Glomerular endothelial cell (primary cell): ENCODE measurements at places on chromosomes 1 and 21. TPM values are rescaled to one million over a fixed set of nuclear protein-coding genes. Genes with fewer than 3 reads are reported as not detected.
A peak's percentile ranks its signal among the peaks of the same experiment; 100 is the strongest.

HJV gene
- not detected in 2 replicates for total RNA-seq

CHI3L1 gene
- 0.12 and 0.48 TPM in 2 replicates for total RNA-seq

PPFIA4 gene
- 0.29 and 6.8 TPM in 2 replicates for total RNA-seq

CHI3L2 gene
- not detected in 2 replicates for total RNA-seq

PI4KB gene
- 48.5 and 56.1 TPM in 2 replicates for total RNA-seq

- DNase-seq: no peak
These were observed 3.6 kb downstream of the KRTCAP2 start for GRCh38 chr1:155169541-155169940.

DNA sequence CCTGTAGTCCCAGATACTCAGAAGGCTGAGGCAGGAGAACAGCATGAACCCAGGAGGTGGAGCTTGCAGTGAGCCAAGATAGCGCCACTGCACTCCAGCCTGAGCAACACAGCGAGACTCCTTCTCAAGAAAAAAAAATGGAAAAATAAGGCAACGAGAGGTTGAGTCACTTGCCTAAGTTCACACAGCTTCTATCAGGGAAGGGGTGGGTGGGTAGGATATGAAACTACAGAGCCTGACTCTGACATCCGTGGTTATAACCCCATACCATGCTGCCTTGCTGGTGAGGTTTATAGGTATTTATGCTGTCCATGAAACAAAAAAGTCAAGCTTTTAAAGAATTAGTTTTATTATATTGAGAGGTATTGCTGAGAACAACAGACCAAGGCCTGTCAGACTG lies 61.5 kb upstream of the RAB4A start:
- no peak for DNase-seq

DNA sequence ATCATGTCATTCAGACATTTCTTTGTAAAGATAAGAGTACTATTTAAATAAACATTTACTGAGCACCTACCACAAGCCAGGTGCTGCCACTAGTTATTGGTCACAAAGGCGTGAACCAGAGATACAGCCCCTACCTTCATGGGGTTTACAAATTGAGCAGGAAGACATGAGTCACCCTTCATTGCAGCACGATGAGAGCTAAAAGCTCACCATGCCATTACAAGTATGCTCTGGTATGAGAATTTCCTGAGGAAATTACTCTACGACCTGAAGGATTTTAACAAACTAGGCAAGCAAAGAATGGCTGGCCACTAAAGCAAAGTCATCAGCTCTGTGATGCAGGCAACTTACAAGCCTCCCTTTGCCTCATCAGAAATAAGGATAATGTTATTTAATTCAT lies 346.8 kb downstream of the BRINP2 start:
- peak; percentile 16 for DNase-seq

GRCh38 chr1:61482170-61482734 lies 242.7 kb downstream of the TM2D1 start:
- no peak for DNase-seq

DNA sequence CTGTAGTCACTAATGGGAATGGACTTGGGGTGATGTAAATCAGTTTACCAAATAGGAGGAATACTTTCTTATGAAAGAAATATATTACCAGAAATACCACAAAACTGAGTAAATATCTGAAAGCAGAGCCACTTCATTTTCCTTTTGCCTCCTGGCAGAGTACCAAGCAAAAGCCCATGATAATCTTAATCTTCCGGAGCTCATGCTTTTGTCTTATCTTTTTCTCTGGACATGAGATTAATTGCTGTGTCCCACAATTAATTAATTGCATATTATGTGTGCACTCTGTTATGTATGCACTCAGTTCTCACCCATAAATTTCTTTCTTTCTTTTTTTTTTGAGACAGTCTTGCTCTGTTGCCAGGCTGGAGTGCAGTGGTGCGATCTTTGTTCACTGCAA lies 94.1 kb upstream of the PDE4B start:
- DNase-seq: no peak

GRCh38 chr21:16588433-16588860 lies 858.7 kb downstream of the USP25 start:
- no peak for DNase-seq

GRCh38 chr1:67159233-67159632 lies 7.0 kb upstream of the IL23R start:
- no peak for DNase-seq

DNA sequence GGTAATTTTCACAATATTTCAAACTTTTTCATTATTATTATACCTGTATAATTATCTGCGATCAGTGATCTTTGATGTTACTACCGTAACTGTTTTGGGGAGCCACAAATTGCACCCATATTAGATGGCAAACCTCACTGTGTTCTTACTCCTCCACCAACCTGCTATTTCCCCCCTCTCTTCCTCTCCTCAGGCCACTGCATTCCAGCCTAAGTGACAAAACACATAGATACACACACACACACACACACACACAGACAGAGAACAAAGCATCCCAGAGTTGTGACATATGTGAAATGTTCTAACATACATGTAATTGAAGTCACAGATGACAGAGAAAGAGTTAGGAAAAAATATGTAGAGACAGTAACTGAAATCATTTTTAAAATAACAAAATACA lies 18.5 kb downstream of the COP1 start:
- DNase-seq: no peak

DNA sequence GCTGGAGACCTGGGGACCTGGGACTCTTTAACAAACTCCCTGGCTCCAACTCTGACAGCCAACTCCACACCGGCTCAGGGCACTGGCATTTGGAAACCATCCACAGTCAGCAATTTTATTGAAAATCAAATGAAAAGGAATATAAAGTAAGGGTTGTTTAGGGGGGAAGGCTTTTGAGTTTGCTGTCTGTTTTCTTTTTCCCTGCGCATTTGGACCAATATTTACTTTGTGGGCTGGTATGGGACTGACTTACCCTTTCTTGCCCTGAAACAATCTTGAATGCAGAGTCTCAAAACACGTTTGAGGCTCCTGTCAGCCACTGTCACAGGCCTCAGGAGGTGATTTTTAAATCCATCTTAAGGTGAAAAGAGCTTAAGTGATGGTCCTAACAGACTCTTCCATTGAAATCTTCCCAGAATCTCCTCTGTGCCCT lies 15.4 kb upstream of the EFHD2 start:
- no peak for DNase-seq

DNA sequence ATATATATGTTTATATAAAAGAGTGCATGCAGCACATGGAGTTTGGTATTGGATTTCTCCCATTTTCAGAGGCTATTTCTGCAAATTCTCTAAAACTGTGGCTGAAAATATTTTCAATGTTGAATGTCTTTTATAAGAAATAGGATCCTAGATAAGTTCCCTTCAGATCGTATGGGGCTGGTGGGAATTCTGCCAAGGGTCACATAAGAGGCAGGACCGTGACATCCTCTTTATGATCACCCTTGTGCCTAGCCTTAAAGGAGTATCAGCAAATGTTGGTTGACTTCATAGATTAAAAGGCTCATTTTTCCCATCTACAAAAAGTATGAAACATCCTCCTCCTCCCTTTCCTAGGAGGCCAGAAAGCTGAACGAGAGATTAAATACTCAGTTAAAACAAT lies 1.3 kb upstream of the IFNAR2 start:
- DNase-seq: no peak

- no peak for DNase-seq
These were observed 190.0 kb upstream of the EDN2 start for GRCh38 chr1:41674522-41674921.

DNA sequence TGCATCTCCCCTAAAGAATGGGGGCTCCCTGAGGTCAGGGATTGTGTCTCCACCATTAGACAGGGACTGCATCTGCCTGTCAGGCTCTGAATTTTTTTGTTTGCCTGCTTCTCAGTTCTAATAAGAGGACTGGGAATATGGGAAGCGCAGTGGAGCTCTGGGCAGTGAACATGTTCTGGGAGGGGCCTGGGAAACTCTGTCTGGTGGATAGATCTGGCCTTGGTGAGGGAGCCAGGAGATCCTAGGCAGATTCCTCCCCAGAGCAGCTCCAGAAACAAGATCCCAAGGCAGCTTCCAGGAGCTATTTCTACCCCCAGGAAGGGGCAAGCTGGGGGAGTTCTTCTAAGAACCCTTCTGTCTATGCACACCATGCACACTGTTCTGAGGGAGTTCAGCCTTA lies 12.6 kb upstream of the MYOG start:
- no peak for DNase-seq

- DNase-seq: no peak
These were observed 32.1 kb downstream of the MDM4 start for GRCh38 chr1:204548265-204548664.
